ENCODE measurements at places on chromosomes 1 and 21. TPM values are rescaled to one million over a fixed set of nuclear protein-coding genes. Genes with fewer than 3 reads are reported as not detected.

Gene SPATA6
- 5.5 TPM for total RNA-seq

DNA sequence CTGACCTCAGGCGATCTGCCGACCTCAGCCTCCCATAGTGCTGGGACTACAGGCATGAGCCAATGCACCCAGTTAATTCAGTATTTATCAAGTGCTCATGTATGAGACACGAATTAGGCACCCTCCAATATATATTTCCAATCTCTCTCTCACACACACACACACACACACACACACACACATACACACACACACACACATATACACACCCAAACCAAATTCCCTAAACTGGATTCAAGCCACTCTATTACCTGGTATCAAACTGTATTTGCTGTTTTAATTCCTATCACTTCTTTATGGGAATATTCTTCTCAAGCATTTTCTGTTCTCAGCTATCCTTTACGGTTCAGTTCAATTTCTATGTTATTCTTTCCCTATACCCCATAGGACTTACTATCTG is 8.5 kb downstream of the ZNF644 start:
- H3K36me3 ChIP-seq, result no peaks in the 10 kb centered on the region
- H3K27me3 ChIP-seq, result no peaks in the 10 kb centered on the region
- no peak overlapping the region for H3K4me3 ChIP-seq
- H3K27ac ChIP-seq, result no peak overlapping the region

Gene ORC1
- total RNA-seq, result 3.1 TPM

DNA sequence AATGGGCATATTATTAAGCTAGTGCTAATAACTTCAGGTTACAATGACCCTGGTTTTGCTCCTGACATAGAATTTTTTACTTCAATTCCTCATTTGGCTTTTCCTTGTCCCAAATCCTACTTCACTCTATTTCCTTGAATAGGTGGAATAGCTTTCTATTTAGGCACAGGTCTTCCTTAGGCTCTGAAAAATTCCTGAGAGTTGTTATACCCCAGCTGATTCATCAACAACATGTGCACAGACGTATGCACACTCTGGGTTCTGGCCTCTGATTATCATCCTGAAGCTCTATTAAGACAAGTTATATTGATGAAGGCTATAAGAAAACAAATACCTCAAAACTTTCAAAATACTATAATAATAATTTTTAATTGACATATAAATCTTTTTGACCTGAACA is 172.4 kb downstream of the NTMT2 start:
- no peak overlapping the region for H3K4me3 ChIP-seq
- no peaks in the 10 kb centered on the region for H3K4me1 ChIP-seq
- no peak overlapping the region for H3K27ac ChIP-seq
- no peak for DNase-seq
- no peaks in the 10 kb centered on the region for H3K27me3 ChIP-seq
- H3K36me3 ChIP-seq, result no peaks in the 10 kb centered on the region

Gene UTS2
- total RNA-seq, result not detected

Gene S100B
- total RNA-seq, result not detected
